GOT3 (cell line): ENCODE measurements at places on chromosomes 7 and 10.

DNA sequence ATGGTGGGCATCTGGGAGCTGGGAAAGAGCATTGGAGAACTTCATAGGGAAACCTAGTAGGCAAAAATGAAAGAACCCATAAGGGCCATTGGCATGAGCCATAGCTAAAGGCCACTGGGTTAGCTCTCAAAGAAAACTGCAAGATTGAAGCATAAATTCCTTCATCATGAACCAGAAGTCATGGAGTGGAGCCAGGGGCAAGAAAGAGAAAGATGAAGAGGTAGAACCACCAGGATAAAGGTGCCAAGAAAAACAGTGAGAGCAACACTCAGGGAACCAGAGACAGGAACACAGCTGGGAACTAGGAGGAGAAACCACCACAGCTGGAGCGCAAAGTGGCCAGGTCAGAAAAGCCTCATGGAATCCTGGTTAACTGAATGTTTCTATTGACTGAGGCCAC is 11.5 kb upstream of the SGMS1 start:
- no peak for DNase-seq

DNA sequence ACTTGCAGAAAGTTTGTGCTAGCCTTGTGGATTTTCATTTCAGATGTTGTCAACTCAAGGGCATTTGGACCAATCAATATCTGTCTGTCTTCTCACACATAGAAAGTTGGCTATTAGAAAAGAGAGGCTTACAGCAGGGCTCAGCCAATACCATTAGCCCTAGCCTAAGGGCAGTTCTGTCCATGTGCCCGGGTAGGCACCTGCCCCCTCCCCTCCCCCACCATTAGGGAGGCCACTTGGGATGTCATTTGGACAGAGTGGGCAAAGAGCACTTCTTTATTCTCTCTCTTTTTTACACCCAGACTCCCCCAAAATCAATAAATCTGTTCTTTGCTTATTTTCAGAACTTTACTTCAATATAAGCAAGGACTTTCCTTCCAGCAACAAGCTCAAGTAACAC is 188.5 kb upstream of the MKI67 start:
- no peak for DNase-seq

DNA sequence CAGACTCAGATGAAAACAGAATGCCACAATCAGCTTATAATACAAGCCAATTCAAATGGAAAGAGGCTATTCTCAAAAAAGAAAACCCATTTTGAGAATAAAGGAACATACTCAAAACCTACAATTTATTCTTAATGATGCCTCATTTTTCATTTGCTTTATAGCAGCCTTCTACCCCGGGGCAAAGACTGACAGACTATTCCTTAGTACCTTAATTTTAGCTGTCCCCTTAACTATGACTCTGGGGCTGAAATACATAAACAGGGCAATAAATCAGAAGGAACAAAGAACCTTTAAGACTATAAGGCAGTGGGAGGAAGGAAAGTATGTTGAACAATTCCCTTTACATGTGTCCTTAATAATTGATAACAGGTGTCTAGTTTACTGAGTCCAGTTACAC is 76.8 kb downstream of the TMEM106B start:
- no peak for DNase-seq

DNA sequence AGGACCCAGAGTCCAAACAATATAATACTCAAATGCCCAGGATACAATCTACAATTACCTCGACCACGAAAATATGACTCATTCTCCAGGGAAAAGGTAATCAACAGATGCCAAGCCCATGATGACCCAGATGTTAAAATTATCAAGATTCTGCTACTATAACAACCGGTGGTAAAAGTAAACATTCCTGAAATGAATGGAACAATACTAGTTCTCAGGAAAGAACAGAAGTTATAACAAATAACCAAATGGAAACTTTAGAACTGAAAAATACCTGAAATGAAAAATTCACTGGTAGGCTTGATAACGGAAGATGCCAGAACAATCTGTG is 34.1 kb upstream of the GUSB start:
- no peak for DNase-seq

DNA sequence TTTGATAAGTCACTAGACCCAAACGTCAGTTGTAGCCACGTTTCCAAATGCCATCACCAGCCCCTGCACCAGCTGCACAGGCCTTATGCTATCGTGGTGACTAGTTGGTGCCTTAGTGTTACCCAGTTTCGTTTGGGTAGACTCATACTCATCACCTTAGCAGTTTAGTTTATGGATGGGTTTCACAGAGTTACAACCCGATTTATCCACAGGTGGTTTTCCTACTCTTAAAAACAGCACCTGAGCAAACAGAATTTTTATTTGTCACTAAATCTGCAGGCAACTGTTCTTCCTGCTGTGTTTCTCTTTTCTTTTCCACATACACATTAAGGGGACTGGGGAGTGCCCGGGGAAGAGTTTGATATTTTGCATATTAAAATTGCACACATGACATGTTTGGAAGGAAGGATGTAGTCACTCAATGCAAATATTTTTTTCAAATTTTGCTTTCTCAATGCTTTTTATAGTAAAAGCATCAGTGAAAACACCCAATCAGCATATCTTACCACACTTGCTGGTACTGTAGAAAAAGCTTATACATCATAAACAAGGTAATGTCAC is 41.6 kb downstream of the PDSS1 start:
- no peak for DNase-seq

- no peak for DNase-seq
These were observed 1367.1 kb downstream of the XPNPEP1 start for GRCh38 chr10:108556186-108556585.

DNA sequence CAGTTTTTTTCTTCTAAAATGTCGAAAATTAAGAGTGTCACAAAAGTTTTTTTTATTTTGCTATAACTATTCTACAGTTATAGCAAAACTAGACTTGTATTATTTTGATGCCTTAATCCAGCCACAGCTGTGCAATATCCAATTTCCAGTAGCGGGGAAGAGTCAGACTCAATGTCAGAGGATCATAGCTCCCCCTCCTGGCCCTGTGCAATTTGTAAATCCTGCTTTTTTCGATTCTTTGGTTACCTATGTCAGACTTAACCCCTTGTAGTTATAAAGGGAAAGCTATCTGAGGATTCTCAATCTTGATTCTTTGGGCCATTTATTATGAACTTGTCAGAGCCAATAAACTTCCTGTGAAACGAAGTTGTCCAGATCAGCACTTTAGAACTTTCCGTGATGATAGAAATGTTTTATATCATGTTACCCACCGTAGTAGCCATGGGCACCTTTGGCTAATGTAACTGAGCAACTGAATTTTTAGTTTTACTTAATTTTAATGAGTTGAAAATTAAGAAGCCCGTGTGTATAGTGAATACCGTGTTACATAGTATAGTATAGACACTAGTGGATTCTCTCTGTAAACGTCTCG is 87.7 kb upstream of the PRKCQ start:
- no peak for DNase-seq

DNA sequence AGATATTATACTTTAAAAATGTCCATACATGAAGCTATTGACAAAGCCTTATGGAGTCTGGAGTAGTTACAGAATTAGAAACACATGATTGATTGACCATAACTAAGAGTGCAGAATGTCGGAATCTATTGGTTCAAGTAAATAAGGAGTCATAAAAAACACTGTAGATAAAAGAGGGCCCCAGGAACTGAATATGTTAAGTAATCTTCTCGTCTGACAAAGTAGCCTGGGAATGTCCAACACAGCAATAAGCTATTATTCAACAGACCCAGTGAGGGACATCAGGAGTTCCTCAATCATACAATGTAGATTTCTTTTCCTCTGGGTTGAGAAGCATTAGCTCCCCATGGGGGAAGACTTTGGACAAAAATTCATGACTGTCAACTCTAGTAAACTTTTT is 782.0 kb downstream of the SUGCT start:
- DNase-seq = no peak

GRCh38 chr10:60456053-60456452 is 66.4 kb upstream of the ANK3 start:
- DNase-seq = no peak

DNA sequence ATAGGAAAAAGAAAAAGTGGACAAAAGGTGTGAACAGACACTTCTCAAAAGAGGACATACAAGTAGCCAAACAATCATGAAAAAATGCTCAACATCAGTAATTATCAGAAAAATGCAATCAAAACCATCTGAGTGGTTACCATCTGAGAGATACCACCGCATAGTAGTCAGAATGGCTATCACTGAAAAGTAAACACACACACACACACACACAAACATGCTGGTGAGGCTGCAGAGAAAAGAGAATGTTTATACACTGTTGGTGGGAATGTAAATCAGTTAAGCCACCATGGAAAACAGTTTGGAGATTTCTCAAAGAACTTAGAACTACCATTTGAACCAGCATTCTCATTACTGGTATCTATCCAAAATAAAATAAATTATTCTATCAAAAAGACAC is 145.7 kb downstream of the CYP26A1 start:
- DNase-seq = no peak

DNA sequence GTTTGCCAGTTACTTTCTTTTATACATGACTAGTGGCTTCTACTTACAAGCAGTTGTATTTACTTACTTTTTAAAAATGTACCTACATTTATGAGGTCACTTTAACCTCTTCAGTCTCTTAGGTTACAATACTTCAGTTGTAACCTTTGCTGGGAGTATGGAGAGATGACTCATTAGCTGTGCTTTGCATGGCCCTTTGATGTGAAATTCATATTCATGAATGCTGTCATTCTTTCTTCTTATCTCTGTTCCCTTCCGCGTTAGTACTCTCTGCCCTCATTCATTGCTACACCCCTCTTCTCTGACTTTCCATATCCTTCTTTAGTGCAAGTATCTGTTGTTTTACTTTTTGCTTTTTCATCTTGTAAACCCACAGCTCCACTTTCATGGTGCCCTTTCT is 164.3 kb downstream of the BMPER start:
- DNase-seq = no peak

- DNase-seq = no peak
These were observed 57.0 kb downstream of the UNCX start for GRCh38 chr7:1289666-1290025.

DNA sequence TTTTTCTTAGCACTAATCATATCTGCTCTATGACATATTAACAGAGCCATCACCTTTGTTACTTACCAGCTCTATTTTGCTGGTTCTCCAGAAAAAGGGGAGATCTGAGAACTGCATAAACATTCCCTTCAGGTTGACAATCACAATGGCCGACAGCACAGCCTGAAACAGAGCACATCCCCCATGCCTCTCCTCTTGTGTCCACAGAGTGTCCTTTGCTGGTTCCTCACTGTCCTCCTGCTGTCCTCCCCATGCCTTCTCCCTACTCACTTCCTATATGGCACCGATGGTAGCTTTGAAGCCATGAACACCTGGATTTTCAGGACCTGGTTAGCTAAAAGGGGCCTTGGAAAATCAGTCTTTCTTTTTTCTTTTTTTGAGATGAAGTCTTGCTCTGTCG is 41.8 kb downstream of the PSMC2 start:
- DNase-seq = no peak

DNA sequence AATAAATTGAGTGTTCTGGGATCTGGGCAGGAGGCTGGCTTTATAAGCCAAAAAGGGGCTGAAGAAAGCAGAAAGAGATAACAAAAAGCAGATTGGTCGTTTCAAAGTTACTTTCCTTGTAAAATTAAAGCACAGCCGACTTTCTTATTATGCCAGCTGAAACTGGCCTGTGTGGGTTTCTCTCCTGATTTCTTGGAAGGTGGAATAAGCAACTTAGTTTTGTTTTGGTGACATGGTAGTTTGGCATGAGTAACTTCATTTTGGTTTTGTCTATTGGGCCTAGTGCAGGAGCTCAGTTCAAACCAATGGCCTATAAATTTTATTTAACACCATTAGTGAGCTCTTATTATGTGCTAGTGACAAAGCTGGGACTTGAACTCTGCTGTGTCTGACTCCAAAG is 13.2 kb upstream of the DNAJC12 start:
- DNase-seq = no peak

DNA sequence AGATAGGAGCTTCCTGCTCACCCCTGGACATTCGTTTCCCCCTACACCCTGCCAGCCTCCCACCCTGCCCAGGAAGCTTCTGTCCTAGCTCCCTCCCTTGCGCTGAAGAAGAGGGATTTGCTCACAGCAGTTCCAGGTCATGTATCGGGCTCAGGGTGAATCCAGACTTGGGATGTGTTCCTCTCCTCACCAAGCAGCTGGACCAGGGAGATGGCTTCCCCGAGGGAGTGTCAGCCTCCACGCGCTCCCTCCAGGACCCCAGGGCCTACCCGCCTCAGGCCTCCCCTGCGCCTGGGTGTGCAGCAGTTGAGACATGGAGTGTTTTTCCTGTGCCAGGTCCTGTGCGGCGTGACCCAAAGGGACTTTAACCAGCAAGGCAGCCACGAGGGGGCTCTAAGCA is 435.6 kb upstream of the FOXK1 start:
- DNase-seq = no peak

GRCh38 chr10:29540016-29540415 is 94.8 kb downstream of the SVIL start:
- DNase-seq = no peak

GRCh38 chr7:95101422-95101821 is 194.0 kb downstream of the PPP1R9A start:
- no peak for DNase-seq

DNA sequence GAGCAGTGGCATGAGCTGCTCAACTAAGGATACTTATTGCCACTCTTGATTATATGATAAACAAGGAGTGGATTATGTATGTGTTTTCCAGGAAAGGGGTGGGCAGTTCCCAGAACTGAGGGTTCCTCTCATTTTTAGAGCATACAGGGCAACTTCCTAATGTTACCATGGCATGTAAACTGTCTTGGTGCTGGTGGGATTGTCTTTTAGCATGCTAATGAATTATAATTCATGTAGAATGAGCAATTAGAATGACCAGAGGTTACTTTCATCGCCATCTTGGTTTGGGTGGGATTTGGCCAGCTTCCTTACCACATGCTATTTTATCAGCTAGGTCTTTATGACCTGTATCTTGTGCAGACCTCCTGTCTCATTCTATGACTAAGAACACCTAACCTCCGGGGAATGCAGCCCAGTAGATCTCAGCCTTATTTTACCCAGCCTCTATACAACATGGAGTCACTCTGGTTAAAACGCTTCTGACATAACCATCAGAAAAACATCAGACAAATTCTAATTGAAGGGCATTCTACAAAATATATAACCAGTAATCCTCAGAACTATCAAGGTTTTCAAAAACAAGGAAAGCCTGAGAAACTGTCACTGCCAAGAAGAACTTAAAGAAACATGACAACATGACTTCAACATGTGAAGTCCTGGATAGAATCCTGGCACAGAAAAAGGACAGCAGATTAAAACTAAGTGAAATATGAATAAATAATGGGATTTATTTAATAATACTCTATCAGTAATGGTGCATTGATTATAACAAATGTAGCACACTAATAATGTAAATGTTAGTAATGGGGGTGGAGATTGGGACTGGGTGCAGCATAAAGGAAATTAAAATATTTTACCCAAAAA is 365.0 kb downstream of the SEMA3D start:
- no peak for DNase-seq
